CD8-positive, alpha-beta memory T cell (primary cell): ENCODE measurements at places on chromosomes 6 and 20. TPM values are rescaled to one million over a fixed set of nuclear protein-coding genes. Genes with fewer than 3 reads are reported as not detected.

SLCO4A1 gene
- total RNA-seq = 42.0 TPM

ARMC2 gene
- 6.7 TPM for total RNA-seq

DNA sequence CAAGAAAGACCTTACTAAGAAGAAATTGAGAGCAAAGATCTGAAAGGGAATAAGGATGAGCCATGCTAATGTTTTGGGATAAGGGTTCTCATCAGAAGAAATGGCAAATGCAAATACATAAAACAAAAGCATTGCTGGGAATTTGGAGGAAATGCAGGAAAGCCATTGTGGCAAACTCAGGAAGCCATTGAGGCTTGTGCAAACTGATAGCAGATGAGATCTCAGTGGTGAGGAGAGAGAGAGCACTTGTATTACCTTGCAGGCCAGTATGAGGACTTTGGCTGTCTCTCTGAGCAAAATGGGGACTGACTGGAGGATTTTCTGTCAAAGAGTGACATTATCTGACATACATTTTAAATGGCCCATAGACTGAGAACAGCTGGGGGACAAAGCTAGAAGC lies 103.0 kb downstream of the ADGRB3 start:
- peaks cover 11% of the 10 kb centered on the region for H3K4me1 ChIP-seq
- no peak overlapping the region for H3K4me3 ChIP-seq
- no peak overlapping the region for H3K27ac ChIP-seq
- no peaks in the 10 kb centered on the region for H3K27me3 ChIP-seq
- H3K36me3 ChIP-seq = no peaks in the 10 kb centered on the region

GRCh38 chr6:33984466-33985312 lies 161.2 kb downstream of the GRM4 start:
- H3K4me1 ChIP-seq = no peaks in the 10 kb centered on the region
- no peak overlapping the region for H3K27ac ChIP-seq
- no peak for DNase-seq
- no peaks in the 10 kb centered on the region for H3K36me3 ChIP-seq
- H3K27me3 ChIP-seq = no peaks in the 10 kb centered on the region

GRCh38 chr6:140711019-140711613 lies 1336.7 kb upstream of the CITED2 start:
- H3K27ac ChIP-seq = no peak overlapping the region
- H3K4me1 ChIP-seq = no peaks in the 10 kb centered on the region
- no peak overlapping the region for H3K4me3 ChIP-seq
- no peak for DNase-seq

PLA2G7 gene
- 2.4 TPM for total RNA-seq

GRCh38 chr6:29507319-29507718 lies 19.6 kb upstream of the MAS1L start:
- no peaks in the 10 kb centered on the region for H3K27me3 ChIP-seq
- no peak for DNase-seq
- H3K4me3 ChIP-seq = no peak overlapping the region
- H3K36me3 ChIP-seq = no peaks in the 10 kb centered on the region
- H3K4me1 ChIP-seq = no peaks in the 10 kb centered on the region

TCF21 gene
- total RNA-seq = not detected

DNA sequence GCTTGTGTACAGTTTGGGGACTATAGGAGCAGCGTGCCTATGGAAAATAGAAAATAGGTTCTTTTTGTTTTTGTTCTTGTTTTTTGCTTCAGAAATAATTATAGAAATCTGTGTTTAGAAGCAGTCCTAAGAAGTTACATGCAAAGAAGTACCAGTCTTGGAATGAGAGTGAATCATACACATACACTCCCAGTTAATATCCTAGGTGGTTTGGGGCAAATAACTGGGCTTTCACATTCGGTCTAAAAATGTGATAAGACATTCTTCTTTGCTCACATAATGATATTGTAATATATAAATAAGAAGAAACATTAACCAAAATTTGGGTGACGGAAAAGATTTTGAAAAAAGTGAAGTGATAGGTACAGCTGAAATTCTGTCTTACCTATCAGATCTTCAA lies 61.0 kb downstream of the ENPP1 start:
- no peaks in the 10 kb centered on the region for H3K36me3 ChIP-seq
- no peaks in the 10 kb centered on the region for H3K27me3 ChIP-seq
- no peak for DNase-seq
- H3K4me3 ChIP-seq = no peak overlapping the region
- H3K4me1 ChIP-seq = no peaks in the 10 kb centered on the region

- H3K4me1 ChIP-seq = no peaks in the 10 kb centered on the region
- no peaks in the 10 kb centered on the region for H3K27me3 ChIP-seq
- no peak for DNase-seq
Measured at GRCh38 chr6:86820750-86821149, 116.6 kb upstream of the HTR1E start.

DNA sequence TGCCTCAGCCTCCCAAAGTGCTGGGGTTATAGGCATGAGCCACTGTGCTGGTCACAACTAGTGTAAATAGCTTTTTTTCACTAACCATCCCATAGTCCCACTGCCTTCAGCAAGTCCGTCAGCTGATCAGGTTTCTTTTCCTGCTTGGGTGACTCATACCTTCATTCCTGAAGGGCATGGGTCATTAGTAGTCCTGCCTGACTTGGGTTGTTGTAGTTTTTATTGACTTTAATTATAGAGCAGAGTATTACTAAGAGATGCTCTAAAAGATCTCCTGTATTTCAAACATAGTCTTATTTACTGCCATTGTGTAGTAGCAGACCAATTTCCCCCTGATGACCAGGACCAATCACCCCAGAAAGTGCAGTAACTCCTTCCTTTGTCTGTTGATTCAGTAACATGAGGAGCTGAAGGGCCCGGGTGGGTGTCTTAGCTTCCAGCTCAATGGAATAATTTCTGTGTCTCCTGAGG lies 25.8 kb downstream of the HLA-C start:
- no peaks in the 10 kb centered on the region for H3K4me1 ChIP-seq
- H3K36me3 ChIP-seq = no peaks in the 10 kb centered on the region
- no peak for DNase-seq
- no peaks in the 10 kb centered on the region for H3K27me3 ChIP-seq
- H3K4me3 ChIP-seq = no peak overlapping the region

EIF6 gene
- 207 TPM for total RNA-seq

DNA sequence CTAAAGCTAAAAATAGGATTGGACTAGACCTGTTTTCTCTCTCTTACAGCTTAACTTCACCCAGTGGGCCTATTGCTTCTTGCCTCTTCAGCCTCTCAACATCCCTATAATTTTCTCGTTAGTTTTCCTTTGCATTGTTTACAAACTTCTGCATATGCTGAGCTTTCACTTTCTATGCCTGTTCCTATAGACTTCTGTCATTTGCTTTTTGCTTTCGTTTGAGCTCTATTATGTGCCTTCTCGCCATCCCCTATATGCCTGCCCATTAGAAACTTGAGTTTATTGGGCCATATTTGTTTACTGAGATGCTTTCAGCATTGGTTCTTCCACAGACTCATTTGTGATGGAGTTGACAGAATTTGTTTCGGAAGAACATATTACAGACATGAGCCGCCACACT lies 40.9 kb downstream of the NCOA7 start:
- H3K36me3 ChIP-seq = no peaks in the 10 kb centered on the region
- no peak for DNase-seq
- no peak overlapping the region for H3K4me3 ChIP-seq
- no peak overlapping the region for H3K27ac ChIP-seq
- peaks cover 58% of the 10 kb centered on the region for H3K4me1 ChIP-seq

DCDC2 gene
- total RNA-seq = not detected

DEFB121 gene
- total RNA-seq = not detected

GRCh38 chr20:4068708-4069107 lies 53.4 kb upstream of the RNF24 start:
- no peaks in the 10 kb centered on the region for H3K27me3 ChIP-seq
- no peak overlapping the region for H3K4me3 ChIP-seq
- no peak for DNase-seq

- H3K27me3 ChIP-seq = no peaks in the 10 kb centered on the region
- no peaks in the 10 kb centered on the region for H3K36me3 ChIP-seq
- no peak overlapping the region for H3K27ac ChIP-seq
- no peak for DNase-seq
Measured at GRCh38 chr6:147554281-147554680, 45.8 kb downstream of the SAMD5 start.
